ENCODE measurements at places on chromosomes 3 and 15.
A peak's percentile ranks its signal among the peaks of the same experiment; 100 is the strongest.

DNA sequence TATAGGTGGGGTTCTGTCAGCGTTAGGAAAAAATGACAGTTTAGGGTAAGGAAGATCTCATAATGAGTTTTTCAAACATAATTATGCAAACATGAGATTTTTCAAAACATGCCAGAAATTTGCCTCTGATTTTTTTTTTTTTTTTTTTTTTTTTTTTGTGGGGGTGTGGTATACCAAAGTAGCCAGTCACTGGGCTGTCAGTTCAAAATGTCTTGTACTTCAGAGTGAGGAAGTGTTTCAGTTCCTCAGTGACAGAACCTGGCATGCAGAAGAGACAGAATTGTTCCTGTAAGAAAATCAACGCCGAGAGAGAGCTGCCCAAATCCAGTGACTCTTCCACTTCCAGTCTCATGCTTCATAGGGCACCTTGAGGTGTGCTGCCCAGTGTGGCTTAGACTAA is 9.7 kb downstream of the NCBP2 start:
- DNase-seq, result no peak

DNA sequence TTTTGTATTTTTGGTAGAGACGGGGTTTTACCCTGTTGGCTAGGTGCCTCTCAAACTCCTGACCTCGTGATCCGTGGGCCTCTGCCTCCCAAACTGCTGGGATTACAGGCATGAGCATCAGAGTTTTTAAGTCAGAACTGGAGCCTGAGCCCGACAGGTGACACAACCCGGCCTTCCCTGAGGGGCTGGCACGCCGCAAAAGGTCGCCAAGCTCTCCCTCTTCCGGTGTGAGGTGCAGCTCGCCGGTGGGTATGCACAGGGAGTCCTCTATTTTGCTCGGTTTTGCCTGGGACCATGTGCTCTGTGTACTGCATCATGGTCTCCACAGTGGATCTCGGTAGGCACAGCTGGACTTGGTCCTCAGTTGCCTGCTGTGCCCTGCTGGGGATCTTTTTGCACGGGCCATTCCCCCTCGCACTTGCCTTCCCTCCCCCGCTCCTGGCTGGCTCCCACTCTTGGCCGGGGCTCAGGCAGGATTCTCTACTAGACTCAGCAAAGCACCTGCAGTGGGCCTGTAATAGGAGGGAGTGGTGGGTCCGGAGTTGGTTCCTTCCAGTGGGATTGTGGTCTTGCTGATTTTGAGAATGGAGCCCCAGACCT is 101.2 kb upstream of the KLF13 start:
- DNase-seq, result no peak

GRCh38 chr3:82202269-82202668 is 440.8 kb upstream of the GBE1 start:
- no peak for DNase-seq

DNA sequence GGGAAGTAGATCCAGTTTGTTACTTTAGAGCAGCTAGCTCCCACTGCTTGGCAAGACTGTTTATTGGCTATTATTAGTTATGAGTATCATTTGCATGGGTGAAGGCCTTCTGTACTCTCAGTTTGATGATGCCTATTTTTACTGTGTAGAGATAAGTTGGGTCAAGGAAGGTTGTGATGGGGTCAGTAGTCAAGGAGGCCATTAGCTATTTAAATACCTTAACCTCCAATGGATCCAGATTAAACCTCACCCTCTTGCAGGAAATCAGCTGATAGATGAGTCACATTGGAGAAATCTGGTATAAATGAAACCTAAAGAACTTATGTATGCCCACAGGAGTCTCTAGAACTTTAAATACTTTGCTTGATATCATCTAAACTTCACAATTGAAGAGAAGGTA is 45.0 kb downstream of the THBS1 start:
- no peak for DNase-seq

- peak; percentile 18 for DNase-seq
Observed at GRCh38 chr3:136577791-136578190, 174.4 kb downstream of the STAG1 start.

DNA sequence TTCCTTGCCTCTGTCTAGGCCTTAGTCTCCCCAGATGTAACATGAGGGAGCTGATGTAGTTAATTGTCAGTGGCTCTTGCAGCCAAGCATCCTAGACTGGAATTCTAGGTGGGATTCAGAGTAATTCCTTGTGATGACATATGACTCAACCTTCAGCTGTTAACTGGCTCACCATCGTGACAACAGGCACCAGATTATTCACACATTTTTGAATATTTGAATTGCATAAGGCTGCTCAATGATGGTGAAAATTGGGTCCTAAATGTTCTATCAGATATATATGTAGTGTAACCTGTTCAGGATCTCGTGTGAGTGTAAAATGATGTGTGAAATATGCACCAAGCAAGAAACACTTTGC is 405.1 kb downstream of the LPP start:
- DNase-seq, result no peak

- DNase-seq, result peak; percentile 8
Observed at GRCh38 chr15:96595951-96596350, 265.5 kb downstream of the NR2F2 start.

DNA sequence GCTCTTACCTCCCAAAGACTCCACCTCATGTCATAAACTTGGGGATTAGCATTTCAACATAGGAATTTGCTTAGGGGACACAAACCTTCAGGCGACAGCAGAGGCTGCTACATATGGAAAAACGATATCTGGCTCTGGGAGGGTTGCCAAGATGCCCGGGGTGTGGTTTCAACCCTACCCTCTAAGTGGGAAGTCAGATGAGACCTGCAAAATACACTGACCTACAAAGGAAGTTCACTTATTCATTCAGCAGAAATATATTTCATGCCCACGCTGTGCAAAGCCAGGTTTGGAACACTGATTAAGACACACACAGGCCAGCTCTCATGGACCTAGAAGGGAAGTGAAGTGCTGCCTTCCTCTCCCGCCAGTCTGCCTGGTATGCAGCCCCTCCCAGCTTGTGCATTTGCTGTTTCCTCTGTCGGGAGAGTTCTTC is 239.3 kb downstream of the FEZF2 start:
- DNase-seq, result no peak

GRCh38 chr3:11093823-11094340 is 60.4 kb upstream of the HRH1 start:
- no peak for DNase-seq

GRCh38 chr3:187678726-187679268 is 8.6 kb upstream of the SST start:
- peak; percentile 62 for DNase-seq

DNA sequence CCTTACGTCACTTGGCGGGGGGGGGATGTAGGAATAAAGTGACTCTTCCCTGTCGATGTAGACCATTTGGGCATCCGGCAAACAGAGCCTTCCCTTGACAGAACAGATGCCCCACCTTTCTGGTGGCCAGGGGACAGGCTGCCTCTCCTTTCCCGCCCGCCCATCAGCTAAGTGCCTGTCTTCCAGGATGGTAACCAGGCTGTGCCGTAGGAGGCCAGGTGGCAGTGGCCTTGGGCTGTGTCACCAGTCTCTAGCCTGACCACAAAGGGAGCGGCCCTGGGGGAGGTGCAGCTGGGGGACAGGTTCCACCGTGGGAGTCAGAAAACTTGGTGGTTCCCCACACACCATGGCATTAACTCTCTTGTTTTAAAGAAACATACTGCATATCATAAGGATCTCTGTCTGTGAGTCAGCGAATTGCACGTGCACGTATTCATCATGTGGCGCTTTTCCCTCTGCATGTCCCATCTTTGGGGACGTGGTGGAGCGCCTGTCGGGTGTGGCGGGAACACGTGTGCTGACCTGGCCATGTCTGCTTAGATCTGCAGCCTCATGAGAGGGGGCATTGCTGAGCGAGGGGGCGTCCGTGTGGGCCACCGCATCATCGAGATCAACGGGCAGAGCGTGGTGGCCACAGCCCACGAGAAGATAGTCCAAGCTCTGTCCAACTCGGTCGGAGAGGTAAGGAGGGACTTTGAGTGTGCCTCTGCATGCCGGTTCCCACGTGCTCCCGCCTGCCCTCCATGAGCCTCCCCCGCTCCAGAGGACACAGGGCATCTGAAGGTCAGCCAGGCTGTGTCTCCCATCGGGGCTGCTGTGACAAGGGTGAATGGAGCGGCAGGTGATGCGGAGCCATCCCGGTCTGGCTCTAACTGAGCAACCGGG is 156.0 kb downstream of the NSMCE3 start:
- DNase-seq, result no peak

DNA sequence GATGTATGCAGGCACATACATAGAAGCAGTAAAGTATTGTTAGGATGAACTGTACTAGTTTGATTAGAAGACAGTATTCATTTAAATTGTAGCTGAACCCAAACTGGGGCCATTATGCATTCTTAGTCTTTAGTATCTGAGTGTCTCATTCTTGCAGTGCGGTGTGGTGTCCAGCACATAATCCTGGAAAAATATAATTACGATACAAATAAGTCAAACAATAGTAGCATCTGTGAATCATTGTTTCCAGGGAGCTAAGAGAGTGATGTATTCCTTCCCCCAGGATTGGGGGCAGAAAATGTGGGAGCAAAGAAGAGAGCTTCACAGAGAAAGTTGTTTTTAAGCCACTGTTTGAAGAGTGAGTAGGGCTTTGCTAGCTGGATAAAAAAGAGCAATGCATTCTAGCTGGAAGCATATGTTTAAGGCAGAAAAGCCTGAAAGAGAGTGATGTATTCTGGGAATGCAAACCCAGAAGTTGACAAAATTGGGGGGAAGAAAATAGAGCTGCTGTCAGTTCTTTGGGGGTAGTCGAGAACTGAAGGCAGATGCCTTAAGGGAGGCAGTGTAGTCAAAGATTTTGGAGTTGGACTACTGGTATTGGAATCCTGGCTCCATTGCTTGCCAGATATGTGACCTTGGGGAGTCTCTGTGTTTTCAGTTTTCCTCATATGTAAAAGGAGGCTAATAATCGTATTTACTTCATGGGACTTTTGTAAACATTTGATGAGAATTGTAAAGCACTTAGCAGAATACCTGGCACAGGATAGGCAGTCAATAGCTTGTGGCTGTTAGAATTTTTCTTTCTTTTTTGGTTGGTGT is 14.1 kb downstream of the SLMAP start:
- no peak for DNase-seq

- no peak for DNase-seq
Observed at GRCh38 chr15:39837454-39837853, 54.8 kb upstream of the FSIP1 start.

GRCh38 chr15:58447271-58448010 is 15.7 kb downstream of the LIPC start:
- no peak for DNase-seq

- DNase-seq, result no peak
Observed at GRCh38 chr3:154095832-154096421, 25.3 kb upstream of the ARHGEF26 start.

GRCh38 chr15:70427167-70428120 is 329.7 kb upstream of the TLE3 start:
- DNase-seq, result peak; percentile 50
